ENCODE measurements at places on chromosomes 13 and 19.

DNA sequence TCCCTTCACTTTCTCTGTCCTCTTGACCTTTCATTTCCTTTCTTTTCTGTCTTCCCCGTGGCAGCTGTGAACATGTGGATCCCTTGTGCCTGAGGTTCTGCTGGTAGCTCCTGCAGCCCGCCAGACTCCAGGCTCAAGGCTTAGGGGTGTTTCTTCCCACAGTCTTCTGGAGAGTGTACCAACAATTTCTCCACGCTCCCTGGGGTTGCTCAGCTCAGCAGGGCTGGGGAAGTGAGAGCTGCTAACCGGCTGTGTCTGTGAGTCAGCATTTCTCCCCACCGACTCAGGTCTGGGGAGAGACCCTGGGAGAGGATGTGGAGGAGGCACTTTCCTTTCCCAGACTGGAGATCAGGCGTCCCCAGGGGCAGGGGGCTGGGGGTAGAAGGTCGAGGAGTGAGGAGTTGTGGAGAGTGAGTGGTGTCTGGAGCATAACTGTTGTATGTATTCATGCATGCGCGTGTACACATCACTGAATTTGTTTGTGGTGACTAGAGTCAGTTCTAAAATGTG is 193.6 kb downstream of the KCNRG start:
- no peak for DNase-seq

GRCh38 chr19:31258211-31259052 is 90.8 kb downstream of the TSHZ3 start:
- DNase-seq, result no peak

DNA sequence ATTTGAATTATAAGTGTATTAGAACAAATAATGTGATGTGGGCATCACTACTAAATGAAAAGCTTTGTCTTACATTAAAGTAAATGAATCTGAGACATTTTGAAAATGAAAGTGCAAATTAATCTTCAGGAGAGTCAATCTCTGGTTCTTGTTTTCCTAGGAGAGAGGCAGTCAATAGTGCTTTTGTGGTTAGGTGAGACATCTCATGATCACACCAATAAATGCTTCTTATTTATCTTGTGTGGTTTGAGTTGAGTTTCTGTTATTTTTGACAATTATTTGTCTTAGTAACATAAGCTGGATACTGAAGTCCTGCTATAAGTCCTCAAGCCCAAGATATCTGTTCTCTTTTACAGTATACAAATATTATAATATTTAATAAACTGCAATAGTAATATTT is 1378.0 kb upstream of the PCDH9 start:
- no peak for DNase-seq

DNA sequence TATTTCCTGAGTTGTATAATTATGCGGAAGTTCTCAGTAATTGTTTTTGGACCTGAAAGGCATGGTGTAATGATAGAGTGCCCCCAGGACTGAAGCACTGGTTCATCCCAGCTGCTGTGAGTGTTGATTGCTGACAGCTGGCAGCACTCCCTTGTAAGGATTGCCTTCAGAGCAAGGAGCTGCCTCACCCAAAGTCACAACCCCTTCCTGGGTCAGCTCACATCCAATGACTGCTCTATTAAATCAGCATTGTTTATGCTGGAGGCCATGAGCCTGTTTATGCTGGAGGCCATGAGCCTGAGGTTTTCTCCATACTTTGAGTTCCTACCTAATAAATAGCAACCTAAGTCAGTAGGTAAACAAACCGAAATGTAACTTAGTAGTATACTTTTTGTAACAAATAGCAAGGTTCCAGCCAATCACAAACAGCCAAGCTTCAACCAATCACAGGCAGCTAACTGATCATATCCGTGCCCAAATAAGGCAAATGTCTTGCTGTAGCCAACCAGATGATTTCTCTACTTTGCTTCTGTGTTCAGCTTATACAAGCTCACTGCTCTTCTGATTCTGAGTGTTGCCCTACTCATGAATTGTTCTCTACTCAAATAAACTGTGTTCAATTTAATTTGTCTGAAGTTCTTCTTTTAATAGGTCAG is 11.7 kb upstream of the SPACA6 start:
- DNase-seq, result no peak

- no peak for DNase-seq
Measured at GRCh38 chr19:56112313-56112709, 8.8 kb downstream of the ZNF787 start.

GRCh38 chr19:29448046-29448445 is 77.7 kb upstream of the VSTM2B start:
- no peak for DNase-seq

DNA sequence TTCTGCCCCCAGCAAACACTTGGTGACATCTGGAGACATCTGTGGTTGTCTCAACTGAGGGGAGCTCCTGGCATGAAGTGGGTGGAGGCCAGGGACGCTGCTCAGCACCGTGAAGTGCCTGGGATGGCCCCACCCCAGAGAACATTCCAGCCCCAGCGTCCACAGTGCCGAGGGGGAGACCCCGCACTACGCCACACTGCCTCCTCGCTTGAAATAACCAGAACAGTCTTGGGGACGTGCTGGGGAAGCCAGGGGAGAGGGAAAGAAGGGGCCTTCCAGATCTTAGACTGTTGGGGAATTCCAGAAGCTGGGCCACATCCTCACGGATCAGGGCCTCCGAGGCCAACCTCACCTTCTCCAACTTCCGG is 4.2 kb downstream of the DPP9 start:
- DNase-seq, result no peak

GRCh38 chr19:1264801-1265614 is 4.1 kb upstream of the CIRBP start:
- no peak for DNase-seq
